CD4-positive, alpha-beta T cell treated with Interleukin-10 for 1 hour (primary cell): ENCODE measurements at places on chromosomes 4 and X.

GRCh38 chr4:8644461-8644891 lies 51.9 kb downstream of the CPZ start:
- no peak for DNase-seq

GRCh38 chrX:151896734-151897474 lies 15.8 kb upstream of the MAGEA4 start:
- no peak for DNase-seq

- no peak for DNase-seq
These were observed 11.0 kb upstream of the OTC start for GRCh38 chrX:38341442-38341841.

DNA sequence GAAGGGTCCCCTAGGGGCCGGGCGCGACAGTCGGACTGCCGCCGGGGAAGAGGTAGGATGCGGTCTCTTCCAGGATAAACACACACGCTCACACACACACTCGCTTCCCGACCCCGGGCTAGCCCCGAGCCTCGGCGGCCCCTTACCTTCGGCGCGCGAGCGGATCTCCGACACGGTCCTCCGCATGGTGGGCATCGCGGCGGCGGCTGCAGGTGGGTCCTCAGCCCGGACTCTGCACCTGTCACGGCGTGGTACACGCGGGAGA lies 294 bp downstream of the ATP8A1 start:
- DNase-seq = no peak

DNA sequence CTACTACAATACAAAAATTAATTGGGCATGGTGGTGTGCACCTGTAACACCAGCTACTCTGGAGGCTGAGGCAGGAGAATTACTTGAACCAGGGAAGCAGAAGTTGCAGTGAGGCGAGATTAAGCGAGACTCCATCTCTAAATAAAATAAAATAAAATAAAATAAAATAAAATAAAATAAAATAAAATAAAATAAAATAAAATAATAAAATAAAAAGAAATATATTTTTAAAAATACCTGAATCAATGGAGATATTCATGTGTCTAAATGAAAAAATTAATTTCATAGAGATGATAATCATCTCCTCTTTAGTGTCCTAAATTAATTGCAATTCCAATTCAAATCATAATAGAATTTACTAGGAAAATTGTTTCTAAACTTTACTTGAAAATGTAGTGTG lies 406.1 kb upstream of the POU3F4 start:
- DNase-seq = no peak

GRCh38 chrX:43878906-43879526 lies 3.2 kb downstream of the MAOB start:
- DNase-seq = no peak
